ENCODE measurements at places on chromosomes 12 and 14.

DNA sequence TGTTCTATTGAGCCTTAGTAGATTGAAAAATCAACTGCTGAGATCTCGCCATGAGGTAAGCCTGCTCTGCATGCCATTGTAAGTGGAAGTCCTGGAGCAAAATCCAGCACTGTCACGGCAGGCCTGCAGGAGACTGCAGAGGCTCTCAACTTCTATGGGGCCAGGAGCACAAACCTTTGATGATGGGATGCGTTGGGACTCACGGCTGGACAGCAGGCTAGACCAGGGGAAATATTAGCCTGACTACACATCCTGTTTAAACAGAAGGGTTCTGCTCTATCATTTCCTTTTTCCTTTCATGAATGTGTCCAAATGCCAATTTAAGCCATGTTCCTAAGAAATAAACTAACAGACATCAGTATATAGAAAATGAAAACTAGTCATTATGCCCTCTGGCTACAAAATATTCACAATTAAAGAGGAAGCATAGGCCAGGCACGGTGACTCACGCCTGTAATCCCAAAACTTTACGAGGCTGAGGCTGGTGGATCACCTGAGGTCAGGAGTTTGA lies 33.9 kb upstream of the RASSF8 start:
- DNase-seq: no peak

- DNase-seq: no peak
Measured at GRCh38 chr12:132071830-132072384, 72.2 kb downstream of the DDX51 start.

DNA sequence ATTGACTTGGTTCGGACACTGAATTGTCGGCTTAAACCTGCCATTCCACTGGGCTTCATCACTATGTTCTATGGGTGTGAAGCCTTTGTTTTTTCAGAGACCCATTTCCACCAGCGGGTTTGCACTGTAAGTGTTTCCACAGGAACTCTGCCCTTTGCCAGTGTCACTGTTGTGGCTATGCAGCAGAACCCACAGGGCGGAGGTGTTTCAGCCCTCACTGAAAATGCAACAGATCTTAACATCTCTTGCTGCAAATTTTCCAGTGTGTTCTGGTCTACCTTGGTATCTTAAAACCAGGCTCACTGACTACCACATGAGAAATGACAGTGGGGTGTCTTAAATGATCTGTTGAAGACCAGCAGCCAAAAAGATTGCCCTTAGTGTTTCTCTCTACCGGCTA lies 21.1 kb downstream of the PRKCH start:
- no peak for DNase-seq

- no peak for DNase-seq
Measured at GRCh38 chr12:2268471-2269286, 215.9 kb downstream of the CACNA1C start.

DNA sequence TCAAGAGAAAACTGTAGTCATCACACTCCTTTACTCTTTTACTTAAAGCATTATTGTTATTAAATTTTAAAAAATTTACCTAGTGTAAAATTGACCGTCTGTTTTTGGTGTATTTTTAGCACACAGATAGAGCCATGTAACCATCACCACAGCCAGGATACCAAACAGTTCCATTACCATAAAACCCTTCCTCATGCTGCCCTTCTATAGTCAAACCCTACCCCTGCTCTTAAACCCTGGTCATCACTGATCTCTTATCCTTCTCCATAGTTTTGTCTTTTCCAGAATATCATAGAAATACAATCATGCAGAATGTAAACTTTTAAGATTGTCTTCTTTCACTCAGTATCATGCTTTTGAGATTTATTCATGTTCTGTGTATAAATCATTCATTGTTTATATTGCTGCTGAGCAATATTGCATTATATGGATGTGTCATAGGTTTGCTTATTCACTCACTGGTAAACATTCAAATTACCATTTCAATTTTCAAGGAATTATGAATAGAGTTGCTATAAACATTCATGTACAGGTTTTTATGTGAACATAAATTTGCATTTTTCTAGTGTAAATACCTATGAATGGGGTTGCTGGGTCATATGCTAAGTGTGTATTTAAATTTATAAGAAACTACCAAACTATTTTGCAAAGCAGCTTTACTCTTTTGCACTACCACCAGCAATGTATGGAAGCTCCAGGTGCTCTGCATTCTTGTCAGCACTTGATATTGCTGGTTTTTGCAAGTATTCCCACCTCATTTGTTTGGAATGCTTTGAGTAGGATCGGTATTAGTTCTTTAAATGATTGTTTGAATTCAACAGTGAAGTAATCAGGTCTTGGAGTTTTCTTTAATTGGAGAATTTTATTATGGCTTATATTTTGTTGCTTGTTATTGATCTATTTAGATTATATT lies 125.5 kb downstream of the LMNTD1 start:
- DNase-seq: no peak

- no peak for DNase-seq
Measured at GRCh38 chr12:85653731-85654455, 182.3 kb downstream of the RASSF9 start.

GRCh38 chr12:78376257-78376656 lies 488.3 kb upstream of the SYT1 start:
- DNase-seq: no peak

- DNase-seq: no peak
Measured at GRCh38 chr12:28536088-28536487, 345.8 kb downstream of the CCDC91 start.

GRCh38 chr14:65333943-65334687 lies 78.4 kb upstream of the FUT8 start:
- no peak for DNase-seq

DNA sequence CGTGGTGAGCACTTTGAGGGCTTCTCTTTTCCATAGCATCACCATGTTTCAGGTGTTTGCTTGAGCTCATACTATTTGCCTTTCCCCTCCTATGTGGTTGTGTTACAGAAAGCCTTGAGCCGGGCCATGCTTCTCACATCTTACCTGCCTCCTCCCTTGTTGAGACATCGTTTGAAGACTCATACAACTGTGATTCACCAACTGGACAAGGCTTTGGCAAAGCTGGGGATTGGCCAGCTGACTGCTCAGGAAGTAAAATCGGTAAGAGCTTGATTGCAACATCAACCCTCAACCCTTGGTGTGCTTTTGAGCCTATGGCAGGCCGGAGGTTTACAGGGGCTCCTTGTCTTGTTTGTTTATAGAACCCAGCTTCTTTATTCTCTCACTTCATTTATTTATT lies 8.1 kb downstream of the LETMD1 start:
- DNase-seq: no peak

GRCh38 chr14:32724867-32725471 lies 213.7 kb upstream of the NPAS3 start:
- no peak for DNase-seq

GRCh38 chr12:84411031-84411430 lies 501.6 kb downstream of the SLC6A15 start:
- no peak for DNase-seq
